ENCODE measurements at places on chromosomes 13 and 19.

DNA sequence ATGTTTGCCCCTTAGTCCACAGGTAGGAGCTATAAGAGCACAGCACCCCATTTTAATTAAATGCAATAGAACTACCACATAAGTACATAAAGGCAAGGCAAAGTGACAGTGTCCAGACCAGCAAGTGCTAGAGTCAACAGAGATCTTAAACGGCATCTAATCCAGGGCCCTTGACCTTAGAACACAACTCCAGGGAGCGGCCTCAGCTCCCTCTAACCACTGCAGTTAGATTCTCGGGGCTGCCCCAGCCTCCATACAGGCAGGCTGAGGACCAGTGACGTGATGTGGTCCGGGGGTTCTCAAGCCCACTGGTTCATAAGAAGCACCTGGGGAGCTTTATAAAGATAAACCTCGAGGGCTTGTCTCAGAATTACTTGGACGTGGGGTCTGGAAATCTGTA, 10.0 kb upstream of the ATP12A start:
- no peak overlapping the region for H3K4me3 ChIP-seq
- H3K4me1 ChIP-seq, result peaks cover 12% of the 10 kb centered on the region
- H3K36me3 ChIP-seq, result no peaks in the 10 kb centered on the region
- H3K27me3 ChIP-seq, result peaks cover 5% of the 10 kb centered on the region
- no peak overlapping the region for H3K27ac ChIP-seq
- no peak for DNase-seq

DNA sequence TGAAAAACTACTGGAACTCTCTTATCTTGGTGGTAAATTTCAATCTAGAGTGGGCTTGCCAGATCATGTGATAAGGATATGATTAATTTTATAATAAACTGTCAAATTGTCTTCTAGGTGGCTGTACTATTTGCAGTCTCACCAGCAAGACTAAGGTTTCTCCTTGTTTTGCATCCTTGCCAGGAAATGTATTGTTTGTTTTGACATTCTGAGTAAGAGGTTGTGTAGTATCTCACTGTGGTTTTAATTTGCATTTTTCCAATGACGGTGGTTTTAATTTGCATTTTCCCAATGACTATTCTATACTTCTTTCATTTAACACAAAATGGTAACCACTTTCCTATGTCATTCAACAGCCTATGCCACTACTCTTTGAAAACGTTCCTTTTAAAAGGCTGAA, 2.0 kb downstream of the CAB39L start:
- no peaks in the 10 kb centered on the region for H3K27me3 ChIP-seq
- H3K36me3 ChIP-seq, result peaks cover 10% of the 10 kb centered on the region
- no peak overlapping the region for H3K4me3 ChIP-seq
- no peak overlapping the region for H3K27ac ChIP-seq

DNA sequence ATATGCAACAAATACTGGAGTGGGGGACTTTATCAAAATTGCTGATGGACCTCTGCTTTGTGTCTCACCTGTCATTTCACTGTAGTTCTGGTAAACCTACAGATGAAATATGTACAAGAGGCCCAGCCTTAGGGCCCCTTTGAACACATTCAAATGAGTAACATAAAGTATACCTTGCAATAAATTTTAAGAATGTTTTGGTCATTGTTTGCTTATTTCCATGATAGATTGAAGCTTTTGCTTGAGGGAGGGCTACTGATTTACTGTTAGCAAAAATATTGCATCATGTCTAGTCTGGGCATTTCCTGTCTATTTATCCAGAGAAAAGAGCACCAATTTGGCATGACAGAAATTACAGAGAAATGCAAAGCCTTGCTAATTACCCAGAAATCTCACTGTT, 705.5 kb upstream of the PCDH9 start:
- H3K27me3 ChIP-seq, result no peaks in the 10 kb centered on the region
- no peak for DNase-seq
- H3K36me3 ChIP-seq, result no peaks in the 10 kb centered on the region
- no peaks in the 10 kb centered on the region for H3K4me1 ChIP-seq
- no peak overlapping the region for H3K4me3 ChIP-seq

DNA sequence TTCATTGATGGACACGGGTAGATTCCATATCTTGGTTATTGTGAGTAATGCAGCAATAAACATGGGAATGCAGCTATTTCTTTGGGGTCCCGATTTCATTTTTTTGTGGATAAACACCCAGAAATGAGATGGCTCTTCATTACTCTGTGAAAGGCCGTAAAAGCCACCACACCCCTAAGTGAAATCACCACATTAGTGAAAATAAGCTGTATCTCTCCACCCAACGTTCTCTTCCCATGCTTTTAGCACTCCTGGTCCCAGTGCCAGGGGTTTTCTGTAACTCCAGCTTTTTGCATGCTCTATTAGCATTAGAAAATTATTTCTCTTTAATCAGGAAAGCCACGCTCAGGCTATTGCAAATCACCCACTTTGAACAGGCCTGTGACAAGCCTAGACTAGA, 15.8 kb downstream of the CHAMP1 start:
- H3K36me3 ChIP-seq, result peaks cover 27% of the 10 kb centered on the region
- H3K4me1 ChIP-seq, result peaks cover 27% of the 10 kb centered on the region
- DNase-seq, result no peak
- H3K27me3 ChIP-seq, result no peaks in the 10 kb centered on the region
- no peak overlapping the region for H3K4me3 ChIP-seq
- H3K27ac ChIP-seq, result no peak overlapping the region

- H3K4me1 ChIP-seq, result no peaks in the 10 kb centered on the region
- H3K27ac ChIP-seq, result no peak overlapping the region
- no peak overlapping the region for H3K4me3 ChIP-seq
Observed at GRCh38 chr13:101700598-101700997, 248.1 kb downstream of the ITGBL1 start.

DNA sequence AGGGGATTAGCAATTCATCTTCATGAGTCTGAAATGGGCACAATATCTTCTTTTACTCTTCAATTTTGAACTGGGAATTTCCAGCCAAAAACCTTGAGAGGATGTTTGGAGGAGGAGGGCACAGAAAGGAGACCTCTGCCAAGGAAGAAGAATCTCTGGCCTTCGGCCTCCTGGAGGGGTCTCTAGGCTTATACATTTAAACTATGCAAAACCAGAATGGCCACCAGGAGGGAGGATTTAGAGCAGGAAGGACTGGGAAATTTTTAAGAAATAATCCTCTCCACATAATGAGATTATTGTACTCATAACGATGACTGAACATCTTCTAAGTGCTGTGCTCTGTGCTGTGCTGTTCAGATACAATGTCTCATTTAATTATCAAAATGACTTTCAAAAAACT, 325.9 kb downstream of the NDFIP2 start:
- no peaks in the 10 kb centered on the region for H3K4me1 ChIP-seq
- no peak for DNase-seq

GRCh38 chr13:30037766-30038165, 187.3 kb upstream of the UBL3 start:
- H3K36me3 ChIP-seq, result no peaks in the 10 kb centered on the region
- H3K27me3 ChIP-seq, result peaks cover 45% of the 10 kb centered on the region
- H3K27ac ChIP-seq, result no peak overlapping the region
- H3K4me1 ChIP-seq, result peaks cover 2% of the 10 kb centered on the region

DNA sequence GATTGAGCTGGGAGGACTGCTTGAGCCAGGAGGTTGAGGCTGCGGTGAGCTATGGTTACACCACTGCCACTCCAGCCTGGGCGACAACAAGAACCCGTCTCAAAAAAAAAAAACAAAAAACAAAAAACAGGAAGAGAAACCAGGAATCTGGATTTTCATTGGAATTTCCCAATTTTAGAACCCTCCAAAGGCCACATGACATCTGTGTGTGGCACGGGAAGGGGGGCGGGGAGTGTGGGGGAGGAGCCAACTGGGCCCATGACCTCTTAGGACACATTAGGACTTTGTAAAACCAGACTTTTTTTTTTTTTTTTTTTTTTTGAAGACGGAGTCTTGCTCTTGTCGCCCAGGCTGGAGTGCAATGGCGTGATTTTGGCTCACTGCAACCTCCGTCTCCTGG, 21.2 kb upstream of the MYDGF start:
- DNase-seq, result no peak
- no peaks in the 10 kb centered on the region for H3K27me3 ChIP-seq
- H3K4me3 ChIP-seq, result no peak overlapping the region
- peaks cover 29% of the 10 kb centered on the region for H3K36me3 ChIP-seq
- no peak overlapping the region for H3K27ac ChIP-seq

DNA sequence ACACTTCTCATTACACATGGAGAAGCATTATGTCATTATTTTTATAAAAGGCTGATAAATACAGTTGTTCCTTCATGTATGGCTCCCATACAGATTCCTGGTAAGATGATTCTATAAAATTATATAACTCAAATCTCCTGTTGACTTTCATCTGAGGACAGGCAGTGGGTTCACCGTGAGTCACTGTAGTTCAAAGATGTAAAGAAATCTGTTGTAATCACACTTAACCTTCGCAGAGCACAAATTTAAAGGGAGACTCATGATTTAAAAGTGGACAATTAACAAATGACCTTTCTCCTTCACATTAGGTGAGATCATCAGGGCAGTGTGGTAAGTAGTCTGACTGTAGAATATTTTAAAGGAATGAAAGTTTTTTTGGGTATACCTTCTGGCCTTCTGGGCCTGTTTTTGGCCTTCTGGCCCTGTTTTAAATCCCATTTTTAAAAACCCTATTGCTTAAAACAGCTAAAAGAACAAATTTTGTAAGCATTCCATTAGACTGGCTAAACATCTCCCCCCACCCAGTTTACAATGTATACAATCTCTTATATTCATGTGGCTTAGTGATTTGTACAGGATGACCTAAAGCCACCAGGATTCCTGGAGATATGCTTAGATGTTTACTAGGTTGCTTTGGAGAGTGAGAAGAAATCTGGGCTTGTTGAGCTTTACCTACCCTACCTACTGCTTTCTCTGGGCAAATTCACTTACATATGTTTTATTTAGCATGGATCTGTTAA, 171.2 kb downstream of the ITGBL1 start:
- peaks cover 36% of the 10 kb centered on the region for H3K4me1 ChIP-seq

GRCh38 chr13:76703621-76704288, 182.4 kb downstream of the KCTD12 start:
- no peak for DNase-seq
- no peak overlapping the region for H3K27ac ChIP-seq
- no peaks in the 10 kb centered on the region for H3K27me3 ChIP-seq
- H3K4me3 ChIP-seq, result no peak overlapping the region
- no peaks in the 10 kb centered on the region for H3K4me1 ChIP-seq

DNA sequence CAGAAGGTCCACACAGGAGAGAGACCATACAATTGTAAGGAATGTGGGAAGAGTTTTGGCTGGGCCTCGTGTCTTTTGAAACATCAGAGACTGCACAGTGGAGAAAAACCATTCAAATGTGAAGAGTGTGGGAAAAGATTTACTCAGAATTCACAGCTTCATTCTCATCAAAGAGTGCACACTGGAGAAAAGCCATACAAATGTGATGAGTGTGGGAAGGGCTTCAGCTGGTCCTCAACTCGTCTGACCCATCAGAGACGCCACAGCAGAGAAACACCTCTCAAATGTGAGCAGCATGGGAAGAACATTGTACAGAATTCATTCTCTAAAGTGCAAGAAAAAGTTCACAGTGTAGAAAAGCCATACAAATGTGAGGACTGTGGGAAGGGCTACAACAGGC, 5.4 kb upstream of the ZNF225 start:
- DNase-seq, result no peak
- H3K36me3 ChIP-seq, result peaks cover 62% of the 10 kb centered on the region
- H3K4me3 ChIP-seq, result no peak overlapping the region
- peaks cover 8% of the 10 kb centered on the region for H3K4me1 ChIP-seq
- no peak overlapping the region for H3K27ac ChIP-seq
- no peaks in the 10 kb centered on the region for H3K27me3 ChIP-seq

GRCh38 chr13:48393030-48393697, 19.7 kb downstream of the LPAR6 start:
- peaks cover 10% of the 10 kb centered on the region for H3K4me1 ChIP-seq
- no peak for DNase-seq
- H3K4me3 ChIP-seq, result no peak overlapping the region
- H3K27ac ChIP-seq, result no peak overlapping the region
- H3K27me3 ChIP-seq, result no peaks in the 10 kb centered on the region
- peaks cover 67% of the 10 kb centered on the region for H3K36me3 ChIP-seq

DNA sequence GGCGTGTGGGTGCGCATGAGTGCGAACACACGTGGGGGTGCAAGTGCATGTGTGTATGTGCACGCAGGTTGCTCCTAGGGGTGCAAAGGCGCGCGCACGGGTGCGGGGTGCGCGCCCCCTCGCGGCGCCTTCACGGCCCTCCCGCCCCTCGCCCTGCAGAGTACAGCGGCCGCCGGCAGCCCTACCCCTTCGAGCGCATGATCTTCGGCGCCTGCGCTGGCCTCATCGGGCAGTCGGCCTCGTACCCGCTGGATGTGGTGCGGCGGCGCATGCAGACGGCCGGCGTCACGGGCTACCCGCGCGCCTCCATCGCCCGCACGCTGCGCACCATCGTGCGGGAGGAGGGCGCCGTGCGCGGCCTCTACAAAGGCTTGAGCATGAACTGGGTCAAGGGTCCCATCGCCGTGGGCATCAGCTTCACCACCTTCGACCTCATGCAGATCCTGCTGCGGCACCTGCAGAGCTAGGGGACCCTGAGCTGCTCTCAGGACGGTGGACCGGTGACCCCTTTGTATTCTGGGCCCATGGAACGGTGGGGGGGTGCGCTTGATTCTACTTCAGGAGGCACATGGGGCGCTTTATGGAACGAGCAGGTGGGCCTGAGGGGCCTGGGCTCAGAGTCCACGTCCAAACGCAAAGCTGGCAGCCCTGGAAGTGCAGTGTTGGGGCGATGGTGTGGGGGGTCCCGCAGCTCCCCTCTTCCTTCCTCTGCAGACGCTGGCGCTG, 27.7 kb downstream of the TMEM161A start:
- H3K36me3 ChIP-seq, result no peaks in the 10 kb centered on the region
- no peak overlapping the region for H3K27ac ChIP-seq
- H3K4me1 ChIP-seq, result no peaks in the 10 kb centered on the region

DNA sequence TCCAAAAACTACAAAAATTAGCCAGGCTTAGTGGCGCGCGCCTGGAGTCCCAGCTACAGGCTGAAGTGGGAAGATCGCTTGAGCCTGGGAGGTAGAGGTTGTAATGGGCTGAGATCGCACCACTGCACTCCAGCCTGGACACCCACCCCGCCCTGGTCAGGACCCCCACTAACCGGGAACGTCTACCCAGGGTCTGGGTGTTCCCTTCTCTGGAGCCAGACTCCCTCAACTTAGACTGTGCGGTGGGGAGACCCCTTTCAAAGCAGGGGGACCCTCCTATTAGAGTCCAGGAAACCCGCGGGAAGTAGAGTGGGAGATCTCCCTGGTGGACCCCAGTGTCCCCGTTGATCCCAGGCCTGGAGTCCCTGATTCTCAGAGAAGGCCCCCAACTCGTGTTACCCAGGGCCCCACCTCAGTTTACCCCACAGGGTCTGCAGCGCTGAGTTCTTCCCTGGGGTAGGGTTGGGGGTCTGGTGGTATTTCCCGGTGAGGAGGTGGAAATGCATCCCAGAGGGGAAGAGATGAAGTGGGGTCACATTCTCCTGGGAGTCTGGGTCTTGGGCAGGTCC, 6.1 kb upstream of the ARRDC2 start:
- peak overlapping the region; percentile 94 for H3K4me3 ChIP-seq
- peaks cover 13% of the 10 kb centered on the region for H3K4me1 ChIP-seq
- no peaks in the 10 kb centered on the region for H3K27me3 ChIP-seq
- no peak for DNase-seq
- peaks cover 9% of the 10 kb centered on the region for H3K36me3 ChIP-seq
- peak overlapping the region; percentile 89 for H3K27ac ChIP-seq

- no peak overlapping the region for H3K27ac ChIP-seq
- H3K4me3 ChIP-seq, result peak overlapping the region; percentile 55
- DNase-seq, result no peak
- no peaks in the 10 kb centered on the region for H3K36me3 ChIP-seq
- peaks cover 20% of the 10 kb centered on the region for H3K4me1 ChIP-seq
Observed at GRCh38 chr19:10518444-10519361, 1.5 kb upstream of the S1PR5 start.
